ENCODE measurements at places on chromosomes 6 and 20.

- no peak for DNase-seq
These were observed 18.5 kb downstream of the PLAGL2 start for GRCh38 chr20:32189123-32189410.

GRCh38 chr20:51449498-51450220 lies 92.9 kb downstream of the NFATC2 start:
- DNase-seq, result no peak

- DNase-seq, result no peak
These were observed 665.6 kb downstream of the PTPRT start for GRCh38 chr20:42524058-42524457.

DNA sequence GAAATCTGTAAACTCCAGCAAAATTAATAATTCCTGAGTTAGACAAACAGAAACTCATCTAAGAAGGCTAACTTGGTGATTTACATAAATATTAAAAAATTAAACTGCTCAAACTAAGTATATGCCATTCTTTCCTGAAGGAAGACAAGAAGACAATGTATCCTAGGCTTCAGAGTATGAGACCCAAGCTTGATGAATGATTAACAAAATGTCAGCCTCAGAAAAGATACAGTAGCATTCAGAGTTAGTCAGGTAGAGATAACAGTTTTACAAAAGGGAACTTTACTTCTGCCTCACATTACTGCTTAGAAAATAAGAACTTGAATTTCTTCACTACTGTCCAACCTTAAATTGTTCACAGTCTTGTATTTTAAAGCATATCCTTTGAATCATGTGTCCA lies 12.0 kb downstream of the CSNK2A1 start:
- DNase-seq, result no peak

DNA sequence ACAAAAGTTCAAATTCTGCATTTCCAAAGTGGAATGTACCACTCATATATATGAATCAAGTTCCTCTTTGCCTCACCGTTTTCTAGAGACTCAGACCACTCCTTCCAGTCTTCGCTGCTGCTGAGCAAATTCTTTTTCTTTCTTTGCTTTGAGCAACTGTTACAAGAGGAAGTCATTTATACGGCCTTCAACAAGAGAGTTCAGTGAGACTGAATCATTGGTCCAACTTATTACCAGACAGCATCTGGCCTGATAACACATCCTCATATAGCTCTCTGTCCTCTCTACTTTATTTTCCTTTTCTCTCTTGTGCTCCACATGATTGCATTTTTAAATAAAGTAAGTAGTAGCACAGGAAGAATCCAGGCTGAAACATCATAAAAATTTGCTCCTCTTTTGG lies 652.7 kb downstream of the PHF3 start:
- no peak for DNase-seq

DNA sequence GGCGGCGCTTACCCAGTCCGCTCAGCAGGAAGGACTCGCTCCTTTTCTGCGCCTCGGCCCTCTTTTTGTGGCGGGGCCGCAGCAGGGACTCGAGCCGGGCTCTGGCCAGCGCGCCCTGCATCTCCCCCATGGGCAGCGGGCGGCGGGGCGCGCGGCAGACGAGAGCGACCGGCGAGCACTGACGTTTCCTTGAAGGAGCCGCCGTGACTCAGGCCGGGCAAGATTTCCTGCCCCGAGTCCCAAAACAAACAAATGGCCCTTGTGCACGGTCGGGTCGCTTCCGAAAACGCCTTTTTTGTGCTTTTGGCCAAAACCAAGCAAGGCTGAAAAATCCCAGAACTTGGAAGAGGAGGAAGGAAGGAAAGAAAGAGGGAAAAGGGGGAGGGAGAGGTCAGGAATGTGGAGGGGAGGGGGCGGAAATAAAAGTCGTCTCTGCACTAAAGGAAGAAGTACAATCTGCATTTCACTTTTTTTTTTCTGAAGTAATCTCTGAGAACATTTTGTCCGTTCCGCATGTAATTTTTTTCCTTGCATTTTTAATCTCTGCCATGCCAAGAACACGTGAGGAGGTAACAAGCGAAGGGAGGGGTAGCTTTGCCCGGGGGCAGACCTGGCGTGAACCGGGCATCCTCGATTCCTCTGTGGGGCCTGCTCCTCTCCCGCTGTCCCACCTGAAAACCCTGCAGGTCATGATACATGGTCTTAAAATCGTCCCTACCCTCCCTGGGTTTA lies 123.3 kb upstream of the SLC2A12 start:
- DNase-seq, result no peak

DNA sequence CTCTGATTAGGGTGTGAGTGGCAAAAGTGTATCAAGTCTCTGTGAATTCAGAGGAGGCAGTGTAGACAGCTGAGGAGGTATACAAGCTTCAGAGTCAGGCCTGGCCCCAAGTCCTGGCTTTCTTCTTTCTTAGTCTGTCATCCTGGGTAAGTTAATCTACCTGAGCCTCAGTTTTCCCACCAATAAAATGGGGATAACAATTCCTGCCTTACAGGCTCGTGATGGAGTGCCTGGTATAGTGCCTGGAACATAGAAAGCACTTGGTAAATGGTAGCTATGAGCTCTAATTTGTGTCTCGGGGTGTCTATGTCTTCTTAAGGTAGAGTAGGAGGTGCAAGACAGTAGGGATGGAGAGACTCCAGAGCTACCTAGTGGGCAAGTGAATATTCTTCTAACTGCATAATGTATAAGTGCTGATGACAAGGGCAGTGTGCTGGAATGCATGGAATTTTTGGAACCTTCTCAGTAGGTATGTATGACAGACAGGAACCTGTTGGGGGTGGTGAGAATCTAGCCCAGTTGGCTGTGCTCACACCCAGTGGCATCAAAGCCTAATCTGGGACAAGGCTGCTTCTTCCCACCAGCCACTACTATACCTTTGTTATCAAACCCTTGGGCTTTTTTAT lies 4.0 kb upstream of the SCUBE3 start:
- no peak for DNase-seq
